ENCODE measurements at places on chromosomes 13 and 19.

DNA sequence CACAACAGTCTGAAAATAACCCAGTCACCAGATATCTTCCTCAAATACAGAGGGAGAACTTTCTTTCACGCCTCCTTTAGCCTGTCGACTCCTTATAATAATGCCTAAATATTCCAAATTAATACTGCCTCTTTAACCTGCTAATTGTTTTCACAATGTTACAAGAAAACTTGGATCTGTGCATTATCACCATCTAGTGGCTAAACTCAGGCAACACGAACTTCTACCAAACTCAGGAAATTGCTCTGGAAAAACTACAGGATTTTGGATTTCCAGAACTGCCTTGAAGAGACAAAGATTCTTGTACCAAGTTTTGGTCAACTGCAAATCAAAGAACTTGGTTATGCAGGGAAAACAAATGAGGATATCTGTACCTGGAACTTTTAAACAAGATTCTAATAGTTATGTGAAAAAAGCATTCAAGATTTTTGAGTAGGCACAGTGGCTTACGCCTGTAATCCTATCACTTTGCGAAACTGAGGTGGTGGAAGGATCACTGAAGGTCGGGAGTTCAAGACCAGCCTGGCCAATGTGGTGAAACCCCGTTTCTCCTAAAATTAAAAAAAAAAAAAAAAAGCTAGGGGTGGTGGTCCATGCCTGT, 10.8 kb downstream of the CLN5 start:
- peak; percentile 44 for DNase-seq

DNA sequence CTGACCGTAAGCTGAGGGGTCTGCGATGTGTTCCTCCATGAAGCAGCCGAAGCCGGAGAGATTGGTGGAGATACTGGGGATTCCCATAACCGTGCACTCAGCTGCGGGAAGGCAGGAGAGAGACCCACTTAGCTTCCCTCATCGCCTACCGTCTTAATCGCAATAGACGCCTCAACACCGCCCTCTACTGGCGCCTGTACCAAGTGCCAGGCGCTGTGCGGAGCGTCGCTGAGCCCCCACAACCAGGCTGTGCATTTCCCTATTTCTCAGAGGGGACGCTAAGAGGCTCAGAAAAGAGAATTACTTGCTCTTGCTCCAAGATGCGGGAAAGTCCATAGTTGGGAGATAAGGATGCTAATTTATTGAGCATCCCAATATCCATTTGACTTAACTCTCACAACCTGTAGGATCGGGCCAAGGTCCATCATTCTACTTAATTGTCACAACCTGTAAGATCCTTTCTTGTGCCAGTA, 5.8 kb downstream of the FTL start:
- peak; percentile 88 for DNase-seq

DNA sequence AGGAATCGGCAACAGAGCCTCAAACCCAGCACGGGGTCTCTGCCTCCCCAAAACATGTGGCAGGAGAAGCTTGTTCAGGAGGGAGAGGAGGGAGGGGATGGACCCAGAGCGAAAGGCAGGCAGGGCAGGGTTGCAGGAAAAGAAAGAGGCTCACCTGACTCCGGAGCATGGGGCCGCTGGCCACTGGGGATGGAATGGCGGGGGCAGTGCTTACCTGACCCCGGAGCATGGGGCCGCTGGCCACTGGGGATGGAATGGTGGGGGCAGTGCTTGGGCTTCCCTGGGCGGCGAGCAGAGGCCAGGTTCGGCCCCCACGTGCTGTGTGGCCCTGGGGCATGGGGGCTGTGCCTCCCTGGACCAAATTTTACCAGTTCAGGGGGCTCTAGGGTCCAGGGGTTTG, 13.3 kb upstream of the CELF5 start:
- DNase-seq = no peak

GRCh38 chr19:52274191-52274590, 4.8 kb downstream of the ZNF766 start:
- no peak for DNase-seq

DNA sequence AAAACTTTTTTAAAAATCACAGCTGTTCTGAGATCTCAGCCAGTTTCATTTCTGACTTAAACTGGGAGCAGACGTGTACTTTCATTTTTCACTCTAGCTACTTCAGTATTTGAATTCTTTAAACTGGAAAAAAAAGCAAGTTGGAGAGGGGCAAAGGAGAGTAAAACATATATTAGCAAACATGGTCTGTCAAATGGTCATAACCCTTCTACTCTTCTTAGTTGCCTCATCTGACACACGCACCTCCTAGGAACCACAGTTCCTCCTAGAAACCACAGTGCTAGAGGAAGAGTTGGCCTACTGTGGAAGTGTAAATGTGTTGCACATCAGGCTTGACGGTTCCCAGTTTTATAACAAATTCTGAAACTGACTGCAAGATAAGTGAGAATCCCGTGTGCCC, 47.2 kb downstream of the TM9SF2 start:
- DNase-seq = no peak

GRCh38 chr13:111037927-111038326, 77.2 kb upstream of the ARHGEF7 start:
- DNase-seq = no peak

- no peak for DNase-seq
Measured at GRCh38 chr13:43150369-43151207, 127.2 kb downstream of the DNAJC15 start.

GRCh38 chr19:43309466-43309865, 40.1 kb upstream of the PSG9 start:
- no peak for DNase-seq

DNA sequence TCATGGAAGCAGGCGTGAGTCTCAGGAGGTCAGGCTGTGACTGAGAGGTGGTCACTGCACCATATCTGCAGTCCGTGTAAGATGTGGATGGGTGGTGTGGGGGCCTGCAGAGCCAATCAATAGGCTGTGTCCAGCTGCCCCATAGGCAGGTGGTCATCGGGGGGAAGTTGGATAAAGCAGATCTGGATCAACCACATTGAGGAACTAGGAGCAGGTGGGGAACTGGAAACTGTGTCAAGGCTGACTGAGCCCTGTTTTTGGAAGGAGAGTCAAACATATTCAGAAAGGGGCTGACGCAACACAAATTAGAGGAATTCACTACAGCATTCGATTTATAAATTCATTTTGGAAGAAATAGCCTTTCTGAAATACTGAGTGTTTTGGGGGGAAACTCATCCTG, 15.0 kb downstream of the CLEC4M start:
- no peak for DNase-seq

- DNase-seq = no peak
Measured at GRCh38 chr19:51079481-51080110, 3.1 kb downstream of the KLK14 start.

DNA sequence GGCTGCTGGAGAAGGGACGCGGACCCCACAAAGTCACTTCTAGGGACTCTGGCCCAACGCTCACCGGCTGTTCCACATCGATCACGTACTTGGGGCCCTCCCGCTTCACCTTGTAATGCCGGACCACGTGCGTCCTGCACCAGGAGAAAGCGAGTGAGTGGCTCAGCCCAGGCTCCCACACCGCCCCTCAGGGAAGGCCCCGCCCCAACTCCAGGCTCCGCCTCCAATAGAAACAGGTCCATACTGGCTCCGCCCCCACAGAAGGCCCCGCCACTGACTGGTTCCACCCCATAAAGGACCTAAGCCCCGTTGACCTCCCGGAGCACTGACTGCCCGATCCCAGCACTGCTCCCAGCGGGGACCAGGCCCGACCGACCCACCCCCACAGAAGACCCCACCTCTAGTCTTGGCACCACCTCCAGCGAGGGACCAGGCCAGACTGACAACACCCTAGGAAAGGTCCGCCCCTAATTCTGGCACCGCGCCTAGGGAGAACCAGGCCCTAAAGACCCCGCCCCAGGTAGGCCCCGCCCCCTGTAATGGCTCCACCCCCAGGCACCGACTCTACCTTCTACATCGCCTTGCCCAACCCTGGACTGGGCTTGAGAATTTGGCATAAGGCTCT, 11.3 kb downstream of the STAP2 start:
- DNase-seq = peak; percentile 92

DNA sequence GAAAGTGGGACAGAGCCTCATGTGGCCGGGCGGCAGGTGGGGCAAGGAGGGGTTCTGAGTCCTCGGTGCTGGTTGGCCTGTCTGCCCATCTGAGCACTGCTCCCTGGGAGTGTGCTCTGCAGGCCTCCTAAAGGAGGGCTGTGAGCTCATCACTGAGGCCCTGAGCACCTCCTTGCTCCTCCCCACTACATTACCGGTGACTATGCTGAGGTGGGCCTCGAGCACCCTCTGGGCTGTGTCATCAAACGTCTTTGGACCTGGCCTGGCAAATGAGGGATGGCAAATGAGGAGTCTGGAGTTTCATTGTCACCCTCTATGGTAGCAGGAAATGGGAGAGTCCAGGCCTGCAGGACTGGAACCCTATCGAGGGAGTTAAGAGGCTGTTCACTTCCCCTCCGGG, 38.8 kb upstream of the ZNF429 start:
- DNase-seq = no peak

GRCh38 chr13:67299072-67299635, 69.0 kb upstream of the PCDH9 start:
- no peak for DNase-seq

GRCh38 chr13:93217721-93218261, 8.8 kb upstream of the GPC6 start:
- no peak for DNase-seq

- DNase-seq = no peak
Measured at GRCh38 chr13:79782541-79783205, 301.7 kb downstream of the NDFIP2 start.

DNA sequence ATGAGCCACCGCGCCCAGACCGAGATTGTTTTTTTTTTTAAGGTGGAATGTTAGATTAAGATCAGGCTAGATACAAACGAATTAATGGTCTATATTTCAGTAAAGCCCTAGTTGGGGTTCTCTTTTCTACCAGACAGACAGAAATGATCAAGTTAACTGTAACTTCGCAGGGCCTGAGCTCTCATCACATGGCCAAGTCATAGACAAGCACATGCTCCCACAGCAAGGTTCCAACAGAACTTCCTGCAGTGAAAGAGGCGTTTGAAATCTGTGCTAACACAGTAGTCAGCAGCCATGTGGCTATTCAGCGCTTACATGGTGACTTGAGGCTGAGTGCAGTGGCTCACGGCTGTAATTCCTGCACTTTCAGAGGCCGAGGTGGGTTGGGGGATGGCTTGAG, 34.7 kb upstream of the SEMA6B start:
- DNase-seq = no peak
